ENCODE measurements at places on chromosomes 11 and 22.

DNA sequence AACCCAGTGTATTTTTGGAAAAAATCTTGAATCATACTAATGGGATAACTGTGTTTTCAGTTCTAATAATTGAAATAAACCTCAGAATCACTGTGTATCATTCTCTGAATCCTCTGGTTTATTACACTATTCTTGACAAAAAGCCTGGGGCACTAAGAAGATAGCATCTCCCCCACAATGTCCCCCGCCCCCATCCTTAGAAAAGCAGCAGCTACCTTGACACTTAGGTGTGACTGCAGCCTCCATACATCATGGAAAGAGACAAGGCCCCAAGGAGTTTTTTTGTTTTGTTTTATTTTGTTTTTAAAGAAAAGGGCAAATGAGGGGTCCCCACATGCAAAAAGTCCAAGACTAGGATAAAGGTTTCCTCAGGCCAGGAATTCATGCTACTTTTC lies 124.8 kb downstream of the APOL5 start:
- no peak for DNase-seq

DNA sequence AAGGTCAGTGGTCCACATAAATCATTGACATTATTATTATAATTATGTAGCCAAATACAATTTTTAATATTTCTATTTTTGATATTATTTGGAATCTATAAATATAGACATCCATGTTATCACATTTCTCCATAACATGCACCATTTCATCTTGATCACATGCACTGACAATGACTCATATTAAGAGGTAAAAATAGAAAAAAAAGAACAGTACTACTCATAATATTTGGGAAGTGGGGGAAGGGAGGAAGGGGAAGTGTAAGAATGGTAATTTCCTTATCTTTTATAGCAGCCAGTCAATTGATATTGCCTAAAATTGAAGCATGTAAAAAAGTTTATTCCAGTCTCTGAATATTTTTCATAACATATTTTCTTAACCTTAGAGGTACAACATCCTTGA lies 72.3 kb downstream of the ADM start:
- DNase-seq: no peak

GRCh38 chr11:95359756-95360155 lies 128.8 kb upstream of the SESN3 start:
- DNase-seq: no peak

DNA sequence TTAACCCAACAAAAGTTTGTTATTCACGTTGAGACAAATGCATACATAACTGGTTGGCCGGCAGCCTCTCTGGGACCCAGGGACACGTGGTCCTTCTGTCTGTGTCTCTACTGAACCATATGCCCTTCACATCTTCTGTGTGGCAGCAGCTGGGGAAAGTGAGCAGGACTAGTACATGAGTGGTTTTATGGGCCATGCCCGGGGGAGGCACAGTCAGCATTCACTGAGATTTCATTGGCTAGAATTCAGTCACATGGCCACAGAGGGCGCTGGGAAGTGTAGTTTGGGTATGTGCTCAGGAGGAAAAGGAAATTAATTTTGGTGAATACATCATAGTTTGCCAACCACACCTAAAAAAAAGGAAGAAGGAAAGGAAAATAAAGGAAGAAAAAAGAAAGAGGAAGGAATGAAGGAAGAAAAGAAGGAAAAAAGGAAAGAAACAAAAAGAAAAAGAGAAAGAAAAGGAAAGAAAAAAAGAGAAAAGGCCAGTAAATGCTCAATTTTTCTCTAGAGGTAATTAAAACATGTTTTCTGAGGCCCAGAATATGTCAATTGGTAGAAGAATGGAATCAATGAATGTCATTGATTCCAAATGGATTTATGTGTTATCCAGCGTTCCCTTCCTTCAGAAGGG lies 55.9 kb upstream of the KIRREL3 start:
- DNase-seq: no peak

GRCh38 chr11:47553406-47553743 lies 443 bp upstream of the CELF1 start:
- no peak for DNase-seq

GRCh38 chr11:66857927-66858185 lies 992 bp downstream of the LRFN4 start:
- no peak for DNase-seq

GRCh38 chr22:31923136-31923535 lies 21.2 kb upstream of the YWHAH start:
- no peak for DNase-seq

GRCh38 chr11:119091966-119092879 lies 7.5 kb downstream of the HMBS start:
- DNase-seq: no peak

DNA sequence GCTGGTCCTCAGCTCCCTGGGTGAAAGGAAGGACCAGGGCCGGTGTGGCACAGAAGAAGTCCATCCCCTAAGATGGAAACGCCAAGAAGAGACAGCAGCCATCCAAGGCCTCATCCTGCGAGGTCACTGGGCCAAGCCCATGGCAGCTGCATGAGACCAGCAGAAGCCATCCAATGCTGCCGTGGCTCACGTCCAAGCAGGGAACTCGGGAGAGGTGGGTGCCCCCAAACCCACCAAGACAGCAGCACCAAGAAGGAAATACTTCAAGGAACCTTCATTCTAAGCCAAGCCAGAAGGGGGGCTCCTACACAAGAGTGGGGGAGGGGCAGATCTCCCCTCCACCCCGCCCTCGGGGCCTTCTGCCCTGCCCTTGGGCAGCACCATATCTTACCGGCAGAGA lies 49.6 kb downstream of the IGSF9B start:
- no peak for DNase-seq

DNA sequence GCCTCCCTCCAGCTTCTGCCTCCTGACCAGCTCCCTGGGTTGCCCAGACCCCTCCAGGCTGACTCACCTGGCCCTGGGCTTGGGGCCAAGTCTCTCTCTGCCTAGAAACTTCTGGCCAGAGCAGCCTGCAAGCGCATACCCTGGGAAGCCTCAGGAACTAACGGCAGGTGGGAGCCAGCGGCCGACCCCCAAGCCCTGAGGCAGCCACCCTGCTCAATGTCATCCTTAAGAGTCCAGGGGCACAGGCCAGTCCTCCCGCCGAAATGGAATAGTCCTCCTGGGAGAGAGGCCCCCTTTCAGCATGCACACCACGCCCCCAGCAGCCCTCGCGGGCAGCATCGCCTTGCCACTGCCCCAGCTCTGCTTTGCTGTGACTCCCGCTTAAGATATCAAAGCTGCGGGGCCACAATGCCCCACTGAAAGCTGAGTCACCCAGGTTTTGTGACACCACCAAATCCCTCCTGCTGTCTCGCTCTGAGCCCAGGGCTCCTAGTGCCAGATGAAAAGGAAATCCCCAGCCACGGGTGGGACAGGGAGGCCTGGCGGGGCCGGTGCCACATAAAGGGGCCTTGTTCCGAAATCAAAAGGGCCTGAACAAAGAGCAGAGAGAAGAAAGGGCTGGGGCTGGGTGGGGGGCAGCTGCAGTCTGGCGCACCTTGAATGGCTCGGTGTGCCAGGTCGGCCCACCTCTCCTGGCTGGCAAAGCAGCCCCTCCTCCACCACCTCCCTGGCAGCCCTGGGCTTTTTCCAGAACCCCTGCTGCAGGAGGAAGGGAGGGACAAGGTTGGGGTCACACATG lies 21.4 kb upstream of the FGF3 start:
- no peak for DNase-seq

DNA sequence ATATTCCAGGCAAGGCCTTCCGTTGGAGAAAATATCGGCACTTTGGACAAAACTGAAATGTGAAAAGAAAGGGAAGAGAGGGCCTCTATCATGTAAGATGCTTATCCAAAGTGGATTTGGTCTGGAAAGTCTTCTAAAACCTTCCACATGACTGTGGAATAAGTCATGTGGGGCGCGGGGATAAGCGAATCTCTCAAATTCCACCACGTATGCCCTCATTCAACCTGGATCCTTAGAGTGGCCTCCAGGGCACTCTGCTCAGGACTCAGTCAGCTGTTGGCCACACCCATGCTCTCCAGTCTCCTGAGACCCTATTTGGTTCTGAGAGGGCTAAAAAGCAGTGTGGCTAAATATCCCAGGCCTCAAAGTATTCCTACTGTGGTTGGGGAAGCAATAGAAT lies 2.0 kb upstream of the TIMP3 start:
- DNase-seq: no peak

Data from LNCaP clone FGC (cell line).